ENCODE measurements at places on chromosomes 12 and 14.
A peak's percentile ranks its signal among the peaks of the same experiment; 100 is the strongest.

GRCh38 chr12:79566452-79567174 lies 124.2 kb downstream of the PAWR start:
- DNase-seq: peak; percentile 98

GRCh38 chr12:119692410-119692809 lies 24.5 kb downstream of the PRKAB1 start:
- DNase-seq: no peak

DNA sequence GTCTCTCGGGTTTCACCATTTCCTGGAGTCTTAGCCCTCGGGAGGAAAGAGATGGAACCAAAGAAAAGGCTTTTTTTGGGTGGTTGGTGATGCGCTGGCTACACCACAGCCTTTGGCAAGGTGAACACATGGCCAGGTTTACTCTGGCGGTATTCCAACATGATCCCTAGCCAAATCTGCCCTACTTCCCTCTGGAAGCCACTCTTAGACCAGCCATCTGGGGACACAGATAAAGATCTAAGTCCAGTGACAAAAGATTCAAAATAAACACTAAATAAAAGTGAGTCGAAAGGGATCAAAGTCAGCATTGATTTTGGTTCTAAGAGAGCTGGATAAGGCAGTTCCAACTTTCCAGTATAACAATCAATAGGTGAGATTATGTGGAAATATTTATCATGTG lies 694.5 kb downstream of the VRK1 start:
- no peak for DNase-seq

GRCh38 chr14:41824441-41824840 lies 217.8 kb downstream of the LRFN5 start:
- no peak for DNase-seq

DNA sequence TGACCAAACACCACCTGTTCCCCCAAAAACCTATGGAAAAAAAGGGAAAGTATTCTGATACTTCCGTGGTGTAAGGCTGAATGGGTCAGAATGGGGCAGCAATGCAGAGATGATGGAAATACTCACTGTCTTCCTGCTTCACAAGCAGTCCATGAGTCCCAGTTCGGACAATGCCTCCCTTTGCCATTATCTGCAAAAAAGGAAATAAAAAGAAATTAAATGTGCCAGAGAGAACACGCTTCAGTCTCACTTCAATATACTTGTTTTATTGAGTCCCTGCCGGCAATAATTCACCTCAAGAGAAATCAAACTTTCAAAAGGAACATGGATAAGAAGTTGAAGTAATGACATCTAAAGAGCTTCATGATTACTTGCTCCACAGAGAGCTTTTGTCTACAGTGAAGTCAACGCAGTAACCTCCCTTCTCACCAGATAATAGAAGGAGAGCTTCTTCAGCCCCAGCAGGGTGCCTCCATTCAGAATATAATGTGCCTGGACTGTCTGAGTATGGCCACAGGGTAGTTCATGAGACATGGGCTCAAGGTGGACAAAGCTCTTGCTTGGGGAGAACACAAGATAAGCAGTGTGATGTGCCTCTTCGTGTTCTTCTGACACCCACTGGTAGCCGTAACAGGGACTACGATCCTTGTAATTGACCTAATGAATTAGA lies 14.6 kb downstream of the A2M start:
- DNase-seq: no peak

GRCh38 chr12:12684375-12685106 lies 11.4 kb downstream of the GPR19 start:
- DNase-seq: no peak

DNA sequence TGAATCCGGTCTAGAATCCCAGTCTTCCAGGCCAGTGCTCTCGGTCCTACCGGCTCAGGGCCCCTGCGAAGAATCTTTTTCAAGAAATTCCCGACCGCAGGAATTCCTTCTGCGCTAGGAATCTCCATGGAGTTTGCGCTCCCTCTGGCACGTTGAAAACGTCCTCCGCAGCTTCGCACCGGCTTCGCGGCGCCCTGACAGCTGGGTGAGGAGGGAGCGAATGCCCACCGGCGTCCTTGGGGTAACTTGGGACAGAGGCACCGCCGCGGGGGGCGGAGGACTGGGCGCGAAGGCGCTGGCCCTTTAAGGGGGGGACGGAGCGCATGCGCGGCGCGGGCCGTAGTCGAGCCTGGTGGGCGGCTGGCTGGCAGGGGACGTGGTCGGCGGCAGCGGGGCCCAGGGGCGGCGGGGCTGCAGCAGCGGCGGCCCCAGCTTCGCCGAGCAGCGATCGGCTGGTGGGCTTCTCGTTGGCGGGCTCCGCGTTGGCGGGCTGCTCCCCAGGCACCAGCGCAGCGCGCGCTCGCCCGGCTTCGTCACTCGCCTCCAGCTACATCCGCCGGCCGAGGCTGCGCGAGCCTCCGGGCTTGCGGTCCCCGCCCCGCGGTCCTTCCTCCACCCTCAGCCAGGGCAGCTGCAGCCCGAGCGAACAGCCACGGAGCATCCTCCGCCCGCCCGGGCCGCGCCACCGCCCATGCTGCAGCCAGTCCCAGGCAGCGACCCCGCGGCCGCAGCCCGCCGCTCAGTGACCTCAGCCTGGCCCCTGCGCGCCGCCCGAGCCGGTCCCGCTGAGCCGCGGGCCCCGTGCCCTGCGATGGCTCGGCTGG lies at the start of gene VASH1:
Gene VASH1, plus strand, starts transcription at position 333 of the 824 bp plus-strand sequence. CDS start 1,354 bp downstream, outside the sequence.
- peak; percentile 37 for DNase-seq

DNA sequence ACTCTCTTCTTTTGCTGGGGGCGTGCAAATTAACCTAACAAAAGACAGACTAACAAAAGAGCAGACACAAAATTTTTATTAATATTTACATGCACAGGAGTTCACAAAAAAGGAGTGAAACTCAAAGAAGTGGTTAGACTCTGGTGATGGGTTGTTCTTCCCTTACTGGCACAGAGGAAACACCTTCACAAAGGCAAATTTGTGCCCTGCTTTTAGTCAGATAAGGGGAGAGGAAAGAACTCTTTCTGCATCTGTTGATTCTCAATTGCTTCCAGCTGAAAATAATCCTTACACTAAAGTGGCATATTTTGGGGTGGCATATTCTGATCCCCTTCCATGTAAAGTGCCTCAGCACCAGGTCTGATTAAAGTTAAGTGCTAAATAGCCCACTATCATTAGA lies 190.2 kb upstream of the AMIGO2 start:
- DNase-seq: no peak

- peak; percentile 16 for DNase-seq
Measured at GRCh38 chr12:112855375-112855774, 51.4 kb upstream of the OAS1 start.

All from renal cortical epithelial cell (primary cell).